Tibial nerve (tissue), 4 donors: ENCODE measurements at places on chromosomes 11 and 22.

GRCh38 chr22:29670626-29671025, 49.2 kb upstream of the CABP7 start:
- DNase-seq = no peak

DNA sequence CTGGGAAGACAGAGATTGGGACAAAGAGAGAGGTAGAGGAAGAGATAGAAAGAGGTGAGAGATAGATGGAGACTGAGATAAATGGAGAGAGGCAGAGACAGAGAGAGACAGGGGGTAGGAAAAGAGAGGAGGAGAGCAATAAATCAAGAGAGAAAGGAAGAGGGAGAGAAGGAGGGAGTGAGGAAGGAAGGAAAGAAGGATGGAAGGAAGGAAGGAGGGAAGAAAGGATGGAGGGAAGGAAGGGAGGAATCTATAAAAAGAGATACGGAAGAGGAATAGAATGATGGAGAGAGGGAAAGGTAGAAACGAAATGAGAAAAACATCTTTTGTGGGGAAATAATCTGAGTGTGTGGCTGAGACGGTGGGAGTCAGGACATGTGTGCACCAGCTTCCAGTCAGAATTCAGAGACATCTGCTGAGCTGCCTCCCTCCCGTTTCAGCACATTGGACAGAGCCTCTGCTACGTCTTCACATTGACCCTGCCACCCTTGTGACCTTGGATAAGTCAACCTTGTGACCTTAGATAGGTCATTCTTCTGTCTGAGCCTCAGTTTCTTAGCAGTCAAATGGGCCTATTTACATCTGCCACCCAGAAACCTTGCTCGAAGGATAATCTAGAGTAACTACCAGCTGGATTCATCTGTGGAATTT, 417.8 kb downstream of the MIAT start:
- no peak for DNase-seq

GRCh38 chr11:88553204-88553603, 215.7 kb upstream of the CTSC start:
- no peak for DNase-seq

DNA sequence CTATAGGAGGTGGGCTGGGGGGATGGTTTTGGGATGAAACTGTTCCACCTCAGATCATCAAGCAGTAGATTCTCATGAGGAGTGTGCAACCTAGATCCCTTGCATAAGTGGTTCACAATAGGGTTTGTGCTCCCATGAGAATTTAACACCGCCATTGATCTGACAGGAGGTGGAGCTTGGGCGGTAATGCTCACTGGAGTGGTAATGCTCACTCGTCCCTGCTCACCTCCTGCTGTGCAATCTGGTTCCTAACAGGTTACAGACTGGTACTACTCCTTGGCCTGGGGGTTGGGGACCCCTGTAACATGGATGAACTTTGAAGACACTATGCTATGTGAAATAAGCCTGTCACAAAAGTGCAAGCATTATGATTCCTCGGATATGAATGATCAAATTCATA, 87.0 kb upstream of the CLNS1A start:
- no peak for DNase-seq

DNA sequence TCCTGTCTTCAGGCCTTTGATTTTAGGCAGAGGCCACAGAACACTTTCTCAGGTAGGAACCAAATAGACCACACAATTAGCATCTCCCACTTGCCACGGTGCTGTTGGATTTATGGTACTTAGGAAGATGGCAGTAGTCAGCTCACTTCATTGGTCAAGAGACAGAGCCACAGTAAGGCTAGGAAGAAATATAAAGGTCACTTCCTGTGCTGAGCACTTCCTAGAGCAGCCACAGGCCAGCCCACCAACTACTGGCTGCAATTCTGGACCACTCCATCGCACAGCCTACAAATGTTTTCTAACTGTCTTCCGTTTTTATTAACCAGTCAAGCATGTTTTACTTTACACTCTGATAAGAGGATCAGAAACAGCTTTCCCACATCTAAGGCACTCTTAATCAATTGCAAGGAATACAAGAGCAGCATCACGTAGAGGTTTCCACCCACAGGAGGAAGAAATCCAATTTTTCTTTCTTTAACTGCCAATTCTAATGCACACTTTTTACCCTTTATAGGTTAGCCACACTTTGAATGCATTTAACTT, 54.7 kb downstream of the ABTB2 start:
- DNase-seq = no peak

- no peak for DNase-seq
Observed at GRCh38 chr22:30865656-30866055, 102.9 kb downstream of the MORC2 start.

DNA sequence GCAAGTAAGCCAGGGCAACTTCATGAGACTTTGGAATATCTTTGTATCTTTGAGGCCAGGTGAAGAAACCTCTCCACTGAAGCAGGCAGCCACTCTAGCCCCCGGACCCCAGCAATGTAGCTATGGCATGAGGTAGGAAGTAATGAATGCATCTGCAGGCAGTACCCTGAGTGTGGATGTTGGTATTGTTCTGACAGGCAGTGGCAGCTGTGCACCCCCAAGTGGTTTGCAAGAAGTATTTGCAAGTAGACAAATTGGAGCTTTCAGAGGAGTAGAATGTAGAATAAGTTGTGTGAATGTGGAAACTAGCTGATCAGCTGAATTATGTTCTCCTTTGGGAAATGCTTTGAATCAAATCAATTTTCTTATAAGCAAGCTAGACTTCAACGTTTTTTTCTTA, 194.4 kb upstream of the PGR start:
- no peak for DNase-seq
